ENCODE measurements at places on chromosomes 7 and 10.

DNA sequence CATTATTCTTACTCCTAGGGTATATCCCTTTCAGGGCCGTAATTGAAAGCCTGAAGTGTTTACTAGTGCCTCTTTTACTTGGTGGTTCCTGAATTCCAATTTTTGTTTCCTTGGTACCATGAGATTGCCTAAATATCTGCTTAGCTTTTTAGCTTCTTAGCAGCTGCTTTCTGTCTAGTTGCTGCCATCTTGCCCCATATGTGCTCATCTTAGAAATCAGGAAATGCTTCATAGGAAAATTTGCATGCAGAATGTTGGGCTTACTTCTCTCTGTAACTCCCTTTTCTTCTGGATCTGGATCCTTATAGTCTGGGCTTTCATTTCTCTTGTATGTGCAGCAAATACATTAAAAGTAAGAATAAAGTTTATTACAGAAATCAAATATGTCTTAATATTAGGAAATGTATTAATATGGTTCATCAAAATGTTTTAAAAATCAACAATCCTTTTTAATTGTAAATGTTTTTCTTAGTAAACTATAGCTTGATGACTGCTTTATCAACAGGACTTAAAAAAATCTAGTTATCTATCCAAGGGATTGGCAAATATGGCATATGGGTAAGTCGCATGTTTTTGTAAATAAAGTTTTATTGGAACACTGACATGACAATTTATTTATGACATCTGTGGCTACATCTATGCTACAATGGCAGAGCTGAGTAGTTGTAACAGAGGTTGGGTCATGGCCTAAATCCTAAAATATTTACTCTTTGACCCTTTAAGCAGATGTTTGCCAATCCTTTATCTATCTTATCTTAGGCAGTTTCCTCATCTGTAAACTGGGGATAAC is 73.5 kb upstream of the CDK6 start:
- peak; percentile 17 for DNase-seq

DNA sequence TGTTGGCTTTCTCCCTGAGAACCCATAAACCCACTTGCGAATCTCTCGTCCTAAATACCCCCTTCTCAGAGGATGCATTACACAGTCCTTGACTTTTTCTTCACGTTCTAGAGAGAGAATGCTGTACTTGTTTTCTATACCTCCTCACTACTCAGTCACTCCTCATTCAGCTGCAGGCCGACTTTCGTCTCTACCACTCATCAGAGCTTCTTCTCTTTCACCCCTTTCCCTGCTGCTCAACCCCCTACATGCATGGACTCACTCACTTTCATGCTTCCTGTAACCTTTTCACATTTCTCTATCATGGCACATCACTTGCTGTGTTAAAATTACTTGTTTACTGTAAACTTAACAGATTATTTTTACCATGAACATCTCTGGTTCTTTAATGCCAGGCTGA is 19.8 kb downstream of the MDFIC start:
- no peak for DNase-seq

- no peak for DNase-seq
Observed at GRCh38 chr7:157952050-157952667, 615.4 kb downstream of the DNAJB6 start.

- DNase-seq: no peak
Observed at GRCh38 chr10:55881588-55881987, 479.5 kb downstream of the ZWINT start.

- DNase-seq: no peak
Observed at GRCh38 chr7:158975526-158976467, 119.4 kb downstream of the DYNC2I1 start.

DNA sequence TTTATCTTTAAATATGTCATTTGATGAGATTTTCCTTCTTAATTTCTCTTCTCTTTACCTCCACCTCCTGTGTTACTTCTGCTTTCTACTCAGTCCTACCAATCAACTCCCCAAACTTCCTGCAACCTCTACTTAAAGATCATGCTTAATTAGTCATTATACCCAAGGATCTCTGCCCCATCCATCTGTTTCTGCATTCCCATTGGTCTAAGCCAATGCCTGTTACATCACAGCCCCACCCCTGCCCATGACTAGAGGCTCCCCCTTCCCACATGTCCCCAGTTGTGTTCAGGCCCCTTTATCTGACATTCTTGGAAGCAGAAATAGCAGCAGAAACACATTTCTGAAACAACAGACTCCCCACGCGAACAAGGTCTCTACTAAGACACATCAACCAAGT is 319.1 kb upstream of the NFE2L3 start:
- no peak for DNase-seq
